ENCODE measurements at places on chromosomes 16 and 17.

- no peak for DNase-seq
Observed at GRCh38 chr17:81794509-81794908, 9.4 kb upstream of the GCGR start.

GRCh38 chr17:82366749-82367148 is 4.8 kb upstream of the UTS2R start:
- DNase-seq, result no peak

- no peak for DNase-seq
Observed at GRCh38 chr17:55072898-55073297, 104.3 kb downstream of the STXBP4 start.

GRCh38 chr16:85524630-85525419 is 88.3 kb upstream of the GSE1 start:
- DNase-seq, result no peak

- no peak for DNase-seq
Observed at GRCh38 chr17:20026960-20027359, 17.8 kb downstream of the SPECC1 start.

- no peak for DNase-seq
Observed at GRCh38 chr16:27103954-27104353, 37.2 kb downstream of the C16orf82 start.

- DNase-seq, result no peak
Observed at GRCh38 chr16:82391690-82392089, 221.7 kb upstream of the MPHOSPH6 start.

- no peak for DNase-seq
Observed at GRCh38 chr17:34579979-34580684, 750 bp downstream of the TMEM132E start.

DNA sequence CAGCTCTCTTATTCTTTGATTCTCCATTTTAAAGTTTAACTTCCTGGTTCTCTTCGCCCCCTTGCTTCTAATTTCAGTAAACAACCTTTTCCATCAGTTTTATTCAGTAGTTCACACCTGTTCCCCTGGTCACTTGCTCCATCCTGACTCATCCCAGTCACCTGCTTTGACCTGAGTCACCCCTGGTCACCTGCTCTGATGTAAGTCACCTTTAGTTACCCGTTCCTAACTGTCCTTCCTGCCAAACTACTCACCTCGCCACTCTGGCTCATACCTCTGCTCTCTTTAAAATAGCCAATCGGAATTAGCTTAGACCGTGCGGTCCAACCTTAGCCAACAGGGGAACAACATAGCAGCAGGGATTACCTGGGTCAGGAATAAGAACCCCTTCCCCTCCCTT is 4.7 kb upstream of the NLRC5 start:
- DNase-seq, result no peak

DNA sequence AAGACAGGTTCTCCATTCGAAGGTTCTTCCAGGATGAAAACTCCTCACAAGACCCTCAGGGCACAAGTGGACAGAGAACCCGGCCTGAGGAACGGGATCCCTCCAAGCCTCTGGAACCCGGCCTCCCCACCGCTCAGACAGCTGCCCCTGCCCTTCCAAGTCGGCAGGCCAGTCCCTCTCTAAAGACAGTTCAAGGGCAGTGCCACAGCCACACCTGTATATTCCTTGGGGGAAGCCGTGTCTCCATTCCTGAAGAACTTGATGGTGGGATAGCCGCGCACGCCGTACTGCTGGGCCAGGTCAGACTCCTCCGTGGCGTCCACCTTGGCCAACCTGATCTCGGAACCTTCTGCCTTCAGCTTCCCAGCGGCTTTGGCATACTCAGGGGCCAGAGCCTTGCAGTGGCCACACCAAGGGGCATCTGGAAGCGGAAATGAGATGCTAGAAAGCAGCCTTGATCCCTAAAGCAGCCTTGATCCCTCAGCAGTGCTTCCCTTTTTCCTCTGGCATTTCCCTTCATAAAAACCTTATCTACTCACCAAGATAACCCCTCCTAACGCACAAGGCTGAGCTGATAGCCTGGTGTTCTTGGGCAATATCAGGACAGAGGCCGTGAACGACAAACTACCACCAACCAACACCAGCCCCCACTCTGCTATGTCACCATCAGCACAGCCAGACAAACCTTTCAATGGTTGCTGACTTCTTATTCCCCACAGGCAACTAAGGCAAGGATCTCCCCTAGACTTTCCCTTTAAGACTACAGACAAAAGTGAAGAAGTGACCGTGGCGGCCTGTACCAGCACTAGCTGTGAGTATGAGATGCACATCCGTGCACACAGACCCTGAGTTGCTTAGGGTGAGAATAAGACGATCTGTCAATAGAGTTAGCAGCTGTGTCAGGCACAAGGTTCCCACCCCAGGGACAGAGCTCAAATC is 1.1 kb downstream of the P4HB start:
- DNase-seq, result no peak

DNA sequence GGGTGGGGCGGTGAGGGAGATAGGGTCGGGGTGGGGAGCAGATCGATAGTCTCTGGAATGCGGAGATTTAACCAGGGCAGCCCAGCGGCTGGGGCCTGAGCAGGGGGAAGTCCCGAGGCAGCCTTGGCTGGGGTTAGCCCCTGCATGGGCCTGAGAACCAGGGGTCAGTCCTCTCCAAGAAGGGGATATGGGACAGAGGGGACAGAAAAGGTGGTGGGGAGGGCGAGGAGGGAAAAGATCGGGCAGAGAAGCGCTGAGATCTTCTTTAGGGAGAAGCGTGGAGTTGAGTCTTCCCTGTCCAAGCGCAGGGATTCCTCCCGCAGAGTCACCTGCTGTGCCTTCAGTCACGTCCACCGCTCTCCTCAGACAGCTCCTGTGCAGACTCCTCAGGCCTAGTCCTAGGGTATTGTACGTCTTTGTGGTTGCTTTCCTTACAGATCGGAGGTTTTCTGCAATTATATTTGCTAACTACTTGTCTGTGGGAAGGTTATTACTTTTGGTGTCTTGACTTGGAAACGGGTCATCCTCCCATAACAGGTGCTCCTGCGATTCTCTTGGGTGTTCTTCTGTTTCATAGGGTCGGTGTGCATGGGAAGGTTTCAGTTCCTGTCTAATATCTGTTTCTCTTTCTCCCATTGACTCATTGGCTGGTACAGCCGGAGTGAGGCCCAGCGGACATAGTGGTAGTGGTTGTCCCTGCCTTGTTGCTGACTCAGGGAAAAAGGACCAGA is 952 bp downstream of the CD300A start:
- no peak for DNase-seq

DNA sequence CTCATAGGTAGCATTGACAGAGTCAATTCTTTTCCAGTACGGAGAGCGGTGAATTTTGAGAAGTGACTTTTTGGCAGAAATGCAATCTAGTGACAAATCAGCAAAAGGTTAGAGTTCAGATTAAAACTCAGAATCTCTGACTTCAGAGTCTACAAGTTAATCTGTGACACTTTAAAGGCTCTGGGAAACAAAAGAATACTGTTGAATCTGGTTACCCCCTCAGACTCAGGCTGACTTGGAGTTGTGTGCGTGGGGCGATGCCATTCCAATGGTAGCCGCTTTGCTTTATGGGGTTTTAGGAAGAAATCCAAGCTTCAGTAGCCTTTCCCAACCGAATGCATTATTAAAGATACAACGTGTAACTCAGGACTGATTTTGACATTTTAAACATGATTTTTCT is 118.2 kb downstream of the CDH13 start:
- no peak for DNase-seq

DNA sequence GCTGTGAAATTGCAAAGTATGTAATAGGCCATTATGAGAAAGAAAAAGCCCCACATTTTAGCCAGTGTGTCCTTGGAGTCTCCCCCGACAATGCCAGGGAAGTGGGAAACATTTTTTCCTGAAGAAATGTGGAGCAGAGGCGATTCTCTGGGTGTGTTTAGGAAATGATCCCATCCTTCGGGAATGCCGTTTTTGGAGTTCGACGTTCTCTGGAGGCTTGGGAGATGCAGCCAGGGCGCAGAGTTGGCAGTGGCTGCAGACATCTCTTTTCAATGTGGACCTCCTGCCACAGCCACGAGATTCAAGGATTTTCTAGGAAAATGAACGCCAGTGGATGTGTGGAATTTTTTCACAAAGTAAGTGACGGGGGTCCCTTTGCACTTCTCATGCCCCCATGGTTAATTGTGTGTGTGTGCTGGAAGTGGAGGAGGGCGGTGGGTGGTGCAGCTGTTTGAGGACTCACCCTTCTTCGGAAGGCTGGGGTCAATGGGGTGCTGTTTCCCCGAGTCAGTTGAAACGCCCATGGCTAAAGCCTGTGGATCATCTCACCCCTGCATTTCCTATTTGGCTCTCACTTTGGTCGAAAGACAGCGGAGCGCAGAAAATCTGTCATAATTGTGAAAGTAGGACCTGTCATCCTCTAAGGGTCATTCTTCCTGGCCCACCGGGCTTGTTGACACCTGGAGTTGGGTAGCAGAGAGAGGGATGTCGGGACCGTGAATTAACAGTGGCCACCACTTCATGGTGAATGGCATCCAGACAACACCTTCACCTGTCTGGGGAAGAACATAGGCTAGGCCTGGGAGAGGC is 73.2 kb downstream of the CMIP start:
- DNase-seq, result no peak
